WTC11 (cell line): ENCODE measurements at places on chromosomes 7 and 10.
A peak's percentile ranks its signal among the peaks of the same experiment; 100 is the strongest.

DNA sequence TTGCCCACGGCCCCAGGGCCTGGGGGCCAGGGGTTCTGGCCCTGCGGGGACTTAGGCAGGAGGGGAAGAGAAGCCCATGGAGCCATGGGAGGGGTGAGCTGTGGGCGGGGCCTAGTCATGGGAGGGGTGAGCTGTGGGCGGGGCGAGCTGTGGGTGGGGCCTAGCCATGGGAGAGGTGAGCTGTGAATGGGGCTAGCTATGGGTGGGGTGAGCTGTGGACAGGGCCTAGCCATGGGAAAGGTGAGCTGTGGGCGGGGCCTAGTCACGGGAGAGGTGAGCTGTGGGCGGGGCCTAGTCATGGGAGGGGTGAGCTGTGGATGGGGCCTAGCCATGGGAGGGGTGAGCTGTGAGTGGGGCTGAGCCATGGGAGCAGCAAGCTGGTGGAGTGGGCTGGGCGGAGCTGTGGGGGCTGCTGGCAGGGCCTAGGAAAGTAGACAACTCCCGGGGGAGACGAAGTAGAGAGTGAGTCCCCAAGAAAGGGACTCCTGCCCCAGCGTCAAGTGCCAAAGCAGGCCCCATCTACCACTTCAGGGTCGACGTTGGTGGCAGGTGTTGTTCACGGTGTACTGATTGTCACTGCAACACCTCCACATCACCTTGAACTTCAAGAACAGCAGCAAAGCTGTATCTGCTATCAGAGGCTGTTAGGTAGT, 19.2 kb upstream of the TTYH3 start:
- DNase-seq = peak; percentile 99

DNA sequence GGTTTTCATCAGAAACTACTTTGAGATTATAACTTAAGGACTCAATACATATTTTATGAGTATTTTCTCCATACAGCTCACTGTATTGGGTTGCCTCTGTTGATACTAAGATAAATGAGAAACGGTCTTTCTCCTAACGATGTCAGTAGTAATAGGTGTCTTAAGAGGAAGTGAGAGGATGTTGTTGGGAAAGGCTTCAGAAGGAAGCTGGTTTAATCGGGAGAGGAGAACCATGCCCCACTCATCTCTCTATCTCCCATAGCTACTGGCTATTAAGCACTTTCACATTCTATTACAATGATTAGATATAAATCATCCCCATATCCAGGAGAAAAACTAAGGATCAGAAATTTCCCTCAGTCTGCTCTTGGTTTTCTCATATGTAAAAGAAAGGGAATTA, 2.0 kb downstream of the CLEC5A start:
- no peak for DNase-seq

- DNase-seq = no peak
Measured at GRCh38 chr7:154680894-154681659, 321.8 kb downstream of the PAXIP1 start.

GRCh38 chr7:40437498-40437897, 302.7 kb downstream of the SUGCT start:
- DNase-seq = no peak

DNA sequence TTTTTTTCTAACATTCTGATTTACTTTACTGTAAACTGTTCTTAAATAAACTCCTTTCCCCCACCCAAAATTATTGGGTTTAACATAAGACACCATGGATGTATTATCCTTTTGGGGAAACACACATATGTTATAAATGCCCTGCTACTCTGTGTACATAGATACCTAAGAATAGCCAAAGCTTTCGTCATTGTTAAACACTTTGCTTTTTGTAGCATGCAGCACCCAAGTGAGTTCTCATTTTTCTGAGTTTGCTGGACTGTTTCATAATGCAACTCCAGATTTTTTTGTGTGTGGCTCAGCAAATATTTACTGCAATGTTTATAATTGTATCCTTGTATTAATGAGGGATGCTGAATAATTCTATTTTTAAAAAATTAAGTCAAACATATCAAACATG, 86.9 kb downstream of the VTI1A start:
- no peak for DNase-seq

DNA sequence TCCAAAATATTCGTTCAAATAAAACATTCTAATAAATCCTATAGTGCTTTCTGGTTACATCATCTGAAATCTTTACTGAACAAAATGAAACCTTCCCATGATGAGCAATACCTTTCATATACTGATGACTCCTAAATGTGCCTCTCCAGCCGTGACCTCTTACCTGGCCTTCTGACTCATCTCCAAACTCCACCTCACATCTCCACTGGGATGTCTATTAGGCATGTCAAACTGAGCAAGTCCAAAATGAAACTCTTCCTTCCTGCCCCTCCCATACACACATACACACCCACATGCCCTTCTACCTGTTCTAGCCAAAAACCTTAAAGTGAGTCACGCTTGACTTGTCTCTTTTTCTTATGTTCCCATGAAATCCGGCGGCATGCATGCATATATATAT, 22.9 kb downstream of the GSAP start:
- no peak for DNase-seq

DNA sequence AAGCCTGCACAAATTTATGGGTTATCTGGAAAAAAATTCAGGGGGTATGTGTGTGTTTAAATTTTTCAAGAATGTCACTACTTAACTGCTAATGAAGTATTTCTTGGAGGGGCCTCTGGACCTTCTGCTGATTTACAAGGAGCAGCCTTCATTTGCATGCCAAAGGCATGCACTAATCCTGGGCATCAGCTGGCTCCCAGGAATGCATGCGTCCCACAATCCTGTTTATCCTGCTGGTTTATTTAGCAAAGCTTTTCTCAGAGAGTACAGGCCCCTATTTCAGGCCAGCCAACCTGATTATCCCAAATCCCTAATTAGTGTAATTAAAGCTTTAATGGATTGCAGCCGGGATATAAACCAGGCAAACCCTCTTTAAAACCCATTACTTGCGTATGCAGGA, 170.4 kb downstream of the TAX1BP1 start:
- peak; percentile 66 for DNase-seq

DNA sequence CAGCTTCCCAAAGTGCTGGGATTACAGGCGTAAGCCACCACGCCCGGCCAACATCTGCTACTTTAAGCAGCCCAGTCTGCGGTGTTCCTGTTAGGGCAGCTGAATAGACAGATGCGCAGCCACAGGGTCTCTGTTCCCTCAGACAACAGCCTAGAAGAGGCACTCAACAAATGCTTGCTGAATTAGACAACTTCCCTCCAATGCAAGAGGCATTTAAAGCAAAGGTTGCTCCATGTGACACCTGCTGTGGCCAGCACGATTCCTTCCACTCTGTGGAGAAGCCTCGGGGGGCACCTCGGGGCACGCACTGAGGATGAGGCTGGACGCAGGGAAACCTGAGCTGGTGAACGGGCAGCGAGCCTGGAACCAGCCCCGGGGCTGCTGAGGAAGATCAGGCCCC, 237.8 kb downstream of the MAD1L1 start:
- DNase-seq = no peak

DNA sequence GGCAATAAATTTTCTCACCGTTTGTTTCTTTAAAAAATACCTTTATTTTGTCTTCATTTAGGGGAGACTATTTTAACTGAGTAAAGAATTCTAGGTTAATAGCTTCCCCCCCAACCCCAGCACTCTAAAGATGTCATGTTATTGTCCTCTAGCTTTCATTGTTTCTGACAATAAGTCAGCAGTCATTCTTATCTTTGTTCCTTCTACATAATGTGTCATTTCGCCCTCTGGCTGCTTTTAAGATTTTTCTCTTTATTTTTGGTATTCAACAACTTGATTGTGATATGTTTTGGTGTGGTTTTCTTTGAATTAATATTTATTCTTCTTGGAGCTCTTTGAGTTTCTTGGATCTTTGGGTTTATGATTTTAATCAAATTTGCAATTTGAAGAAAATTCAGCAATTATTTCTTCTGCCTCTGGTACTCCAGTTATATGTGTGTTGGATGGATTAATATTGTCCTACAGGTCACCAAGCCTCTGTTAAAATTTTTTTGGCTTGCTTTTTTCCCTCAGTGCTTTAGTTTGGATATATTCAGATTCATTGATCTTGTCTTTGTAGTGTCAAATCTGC, 64.6 kb upstream of the ELN start:
- DNase-seq = no peak

DNA sequence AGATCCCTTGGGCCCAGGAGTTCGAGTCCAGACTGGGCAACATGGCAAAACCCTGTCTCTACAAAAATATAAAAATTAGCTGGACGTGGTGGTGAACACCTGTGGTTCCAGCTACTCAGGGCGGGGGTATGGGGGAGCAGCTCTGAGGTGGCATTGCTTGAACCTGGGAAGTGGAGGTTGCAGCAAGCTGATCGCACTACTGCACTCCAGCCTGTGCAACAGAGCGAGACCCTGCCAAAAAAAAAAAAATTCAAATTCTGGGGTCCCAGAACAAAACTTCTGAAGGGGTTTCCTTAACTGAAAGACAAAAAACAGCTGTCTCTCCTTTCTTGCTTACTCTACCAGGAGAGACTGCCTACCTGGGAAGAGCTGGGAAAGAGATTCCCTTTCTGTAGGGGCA, 27.0 kb downstream of the DNMBP start:
- DNase-seq = no peak

DNA sequence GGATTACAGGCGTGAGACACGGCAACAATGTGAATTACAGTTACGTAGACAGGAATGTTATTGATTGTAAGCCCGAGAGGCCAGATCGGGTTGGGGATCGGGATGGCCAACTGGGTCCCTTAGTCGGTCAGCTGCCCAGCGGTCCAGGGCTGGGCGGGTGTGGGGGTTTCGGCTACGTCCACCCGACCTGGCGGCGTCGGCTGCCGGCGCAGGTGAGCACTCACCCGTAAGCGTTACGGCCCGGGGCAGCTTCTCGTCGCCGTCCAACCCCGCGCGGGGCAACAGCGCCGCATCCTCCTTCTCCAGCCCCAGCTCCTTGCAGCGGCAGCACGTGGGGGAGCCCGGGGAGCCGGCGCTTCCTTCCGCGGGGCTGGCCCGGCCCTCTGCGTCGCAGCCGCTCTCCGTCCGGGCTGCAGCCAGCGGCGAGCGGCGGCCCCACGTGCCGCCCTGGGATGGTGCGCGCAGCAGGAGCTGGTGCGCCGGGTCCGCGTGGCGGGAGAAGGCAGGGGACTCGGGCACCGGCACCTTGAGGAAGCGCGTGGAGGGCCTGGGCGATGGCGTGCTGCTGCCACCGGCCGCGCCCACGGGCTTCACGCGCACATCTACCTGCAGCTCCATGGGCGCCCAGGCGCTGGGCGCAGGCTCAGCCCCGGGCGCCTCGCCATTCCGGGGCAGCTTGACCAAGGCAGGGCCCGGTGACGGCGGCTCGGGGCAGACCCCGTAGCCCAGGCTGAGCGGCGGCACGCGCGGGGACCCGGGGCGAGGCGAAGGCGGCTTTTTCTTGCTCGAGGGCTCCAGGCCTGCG, 609 bp downstream of the KLRG2 start:
- peak; percentile 64 for DNase-seq

DNA sequence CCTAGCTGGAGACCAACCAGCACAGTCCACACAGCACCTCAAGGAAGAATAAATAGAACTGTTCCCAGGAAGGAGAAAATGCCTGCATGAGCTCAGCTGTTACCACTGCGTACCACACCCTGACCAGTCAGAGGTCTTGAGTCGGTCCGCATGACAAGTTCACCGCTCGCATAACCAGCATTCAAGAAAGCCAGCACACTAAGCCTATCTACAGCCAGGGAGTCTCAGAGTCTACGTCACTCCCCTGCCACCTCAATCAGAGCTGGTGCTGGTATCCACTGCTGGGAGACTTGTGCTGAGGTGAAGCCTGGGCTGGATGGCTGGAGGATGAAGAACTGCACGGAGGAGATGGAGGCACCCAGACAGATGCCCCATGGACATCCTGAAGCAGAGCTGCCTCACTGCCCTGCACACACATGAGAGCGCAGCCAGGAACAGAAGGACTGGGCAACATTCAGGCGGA, 19.6 kb downstream of the AKR1C1 start:
- DNase-seq = no peak

- no peak for DNase-seq
Measured at GRCh38 chr10:70302292-70302691, 18.5 kb upstream of the NPFFR1 start.

DNA sequence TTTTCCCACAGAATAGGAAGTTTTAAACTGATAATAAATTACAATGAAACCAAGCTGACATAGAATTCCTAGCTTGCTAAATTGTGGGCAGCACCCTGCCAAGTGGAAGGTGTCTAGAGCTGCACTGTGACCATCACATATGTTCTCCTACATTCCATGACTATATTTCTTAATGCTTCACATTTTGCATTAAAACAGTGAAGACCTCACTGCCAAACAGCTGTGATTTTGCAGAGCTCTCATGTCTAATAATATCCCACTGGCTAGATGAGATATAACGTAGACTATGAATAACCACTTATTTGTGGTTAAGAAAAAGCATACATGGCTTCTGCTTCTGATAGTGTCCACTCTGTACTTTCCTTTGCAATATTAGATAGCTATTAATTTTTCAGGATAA, 228.3 kb upstream of the TEX47 start:
- no peak for DNase-seq

DNA sequence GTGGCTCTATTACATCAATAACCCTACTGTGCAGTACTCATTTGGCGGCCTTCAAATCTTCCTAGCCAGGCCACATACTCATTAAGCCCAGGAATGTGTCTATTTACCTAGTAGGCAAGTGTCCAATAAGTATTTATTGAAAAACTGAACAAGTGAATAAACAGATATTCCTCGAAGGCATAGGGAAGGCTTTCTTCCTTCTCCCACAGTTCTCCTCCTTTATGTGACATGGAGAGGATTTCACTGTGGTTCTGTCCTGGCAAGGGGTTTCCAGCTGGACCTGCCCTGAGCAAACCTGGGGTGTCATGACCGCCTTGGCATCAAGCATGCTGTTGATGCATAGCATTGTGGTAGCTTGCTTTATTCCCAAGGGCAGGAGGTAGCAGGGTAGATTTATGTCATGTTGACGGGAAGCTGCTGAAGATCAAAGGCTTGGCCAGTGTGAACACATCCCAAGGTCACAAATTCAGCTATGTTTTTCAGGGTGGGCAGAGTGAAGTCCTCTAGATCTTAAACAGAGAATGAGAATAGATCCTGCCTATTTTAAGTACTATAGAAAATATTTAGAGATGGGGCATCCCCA, 195.1 kb downstream of the INHBA start:
- DNase-seq = no peak

DNA sequence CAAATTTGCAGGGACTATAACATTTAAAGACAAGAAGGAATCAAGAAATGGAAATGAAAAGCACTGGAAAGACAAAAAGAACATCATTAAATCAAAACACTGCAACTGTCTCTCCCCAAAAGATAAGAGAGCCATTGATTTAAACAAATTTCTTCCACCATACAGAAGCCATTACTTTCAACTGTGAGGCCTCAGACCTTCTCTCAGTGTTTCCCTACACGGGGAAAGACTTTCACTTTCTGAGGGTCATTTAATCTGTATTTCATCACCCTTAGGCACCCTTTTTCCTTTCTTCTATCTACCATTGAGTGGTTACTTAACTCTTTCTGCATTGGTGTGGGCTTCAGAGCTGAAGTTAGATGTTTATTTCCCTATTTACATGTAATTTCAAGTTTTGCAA, 47.5 kb downstream of the CCDC172 start:
- DNase-seq = no peak

DNA sequence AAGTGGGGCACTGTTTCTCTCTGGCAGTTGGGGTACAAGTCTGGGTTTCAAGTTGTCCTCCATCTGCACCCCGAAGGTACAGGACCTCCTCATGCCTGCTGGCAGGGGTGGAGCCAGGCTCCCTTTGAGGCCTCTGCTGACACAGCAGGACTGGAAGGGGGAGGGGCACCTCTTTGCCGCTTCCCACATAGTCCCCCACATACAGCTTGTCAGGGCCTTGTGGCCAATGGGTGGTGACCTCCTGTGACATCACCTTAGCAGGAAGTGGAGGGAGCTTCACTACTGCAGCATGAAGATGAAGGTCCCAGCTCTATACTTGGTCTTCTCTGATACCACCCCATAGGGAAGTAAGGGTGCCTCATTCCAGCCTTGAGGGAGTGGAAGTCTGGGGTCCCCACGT, 167.8 kb downstream of the RAMP3 start:
- DNase-seq = no peak
